Hypothalamus (tissue), 51 donors: ENCODE measurements at places on chromosomes 3 and 15.

- DNase-seq = no peak
Observed at GRCh38 chr3:192825657-192826200, 91.9 kb downstream of the MB21D2 start.

GRCh38 chr3:188533612-188534357 lies 379.8 kb downstream of the LPP start:
- no peak for DNase-seq

DNA sequence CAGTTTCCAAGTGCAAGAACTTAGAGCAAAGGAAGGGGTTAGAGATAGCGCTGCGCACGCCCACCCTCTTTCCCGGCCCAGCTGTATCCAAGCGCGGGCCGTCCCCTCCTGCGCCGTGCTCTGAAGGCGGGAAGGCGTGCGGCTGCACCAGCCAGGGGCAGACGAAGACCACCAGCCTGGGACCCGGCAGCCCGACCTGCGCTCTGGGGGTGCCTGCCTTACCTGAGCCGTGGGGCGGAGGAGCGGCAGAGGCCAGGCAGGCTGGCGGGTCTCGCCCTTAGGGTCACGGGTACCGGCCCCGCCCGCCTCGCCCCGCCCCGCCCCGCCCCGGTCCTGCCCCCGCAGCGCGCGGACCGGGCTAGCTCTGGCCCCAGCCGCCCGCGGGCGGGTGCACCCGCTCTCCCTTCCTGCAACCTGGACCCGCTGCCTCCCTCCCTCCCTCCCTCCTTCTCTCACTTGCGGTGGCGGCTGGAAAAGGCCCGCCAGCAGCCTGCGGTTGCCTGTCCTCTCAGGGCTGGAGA lies at the start of gene WDR72:
TSS of gene WDR72 (minus strand) at position 253 of the 521 bp plus-strand sequence. CDS start 26,514 bp downstream, outside the sequence.
- DNase-seq = no peak

GRCh38 chr3:107745354-107745753 lies 222.6 kb downstream of the BBX start:
- DNase-seq = no peak

DNA sequence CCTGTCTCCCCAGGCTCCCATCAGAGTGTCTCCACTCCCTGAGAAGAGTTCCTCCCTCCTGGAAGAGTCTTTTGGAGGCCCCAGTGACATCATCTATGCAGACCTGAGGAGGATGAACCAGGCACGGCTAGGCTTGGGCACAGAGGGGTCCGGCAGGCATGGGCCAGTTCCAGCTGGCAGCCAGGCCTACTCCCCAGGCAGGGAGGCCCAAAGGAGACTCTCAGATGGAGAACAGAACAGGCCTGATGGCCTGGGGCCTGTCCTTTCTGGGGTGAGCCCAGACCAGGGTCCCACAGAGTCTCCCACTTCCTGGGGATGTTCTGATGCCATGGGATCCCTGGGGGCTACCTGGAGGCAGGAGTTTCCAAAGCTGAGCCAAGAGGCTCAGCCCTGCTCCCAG lies 8.5 kb downstream of the SH2D7 start:
- no peak for DNase-seq

GRCh38 chr3:160691151-160691550 lies 14.2 kb downstream of the ARL14 start:
- no peak for DNase-seq

DNA sequence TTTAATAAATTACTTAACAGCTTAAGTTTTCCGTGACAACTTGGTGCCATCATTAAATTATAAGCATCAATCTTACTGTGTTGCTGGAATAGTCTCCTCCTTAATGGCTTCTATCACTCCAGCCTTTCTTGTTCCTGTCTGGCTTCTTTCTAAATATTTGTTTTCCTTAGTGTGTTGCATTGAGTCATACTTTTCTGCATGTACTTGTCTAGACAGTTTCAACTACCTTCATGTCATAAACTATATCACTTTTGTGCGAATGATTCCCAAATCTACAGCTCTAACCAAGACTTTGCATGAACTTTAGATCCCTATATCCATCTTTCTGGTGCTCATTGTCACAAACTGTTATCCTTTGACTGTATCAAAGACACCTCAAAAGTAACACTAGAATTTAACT lies 78.4 kb downstream of the AKAP13 start:
- DNase-seq = no peak

- DNase-seq = no peak
Observed at GRCh38 chr15:23446215-23447106, 582 bp downstream of the GOLGA6L2 start.

DNA sequence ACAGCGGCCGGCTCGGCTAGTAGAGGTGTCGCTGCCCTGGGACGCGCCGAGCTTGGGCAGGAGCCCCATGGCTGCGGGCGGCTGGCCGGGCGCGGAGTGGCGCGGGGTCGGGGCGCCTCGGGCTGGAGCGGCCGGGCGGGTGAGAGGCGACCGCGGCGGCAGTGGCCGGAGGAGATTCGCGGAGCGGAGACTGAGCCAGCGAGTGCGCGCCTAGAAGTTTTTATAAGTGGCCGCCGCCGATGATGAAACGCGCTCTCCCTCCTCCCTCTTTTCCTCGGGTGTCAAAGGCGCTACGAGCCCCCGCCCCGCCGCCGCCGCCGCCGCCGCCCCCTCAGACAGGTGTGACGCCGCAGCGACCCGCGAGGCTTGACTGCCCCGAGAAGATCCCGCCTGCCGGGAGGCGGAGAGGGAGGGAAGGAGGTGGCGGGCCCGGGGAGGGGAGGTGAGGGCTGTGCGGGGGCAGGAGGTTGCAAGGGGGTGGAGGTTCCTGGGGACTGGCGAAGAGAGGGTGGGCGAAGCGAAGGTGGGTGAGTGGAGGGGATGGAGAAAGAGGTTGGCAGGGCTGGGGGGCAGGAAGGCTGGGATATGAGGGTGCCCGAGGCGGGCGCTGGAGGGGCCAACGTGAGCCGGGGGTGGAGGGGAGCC lies at the start of gene SLCO2A1:
TSS of gene SLCO2A1 (minus strand) at position 192 of the 645 bp plus-strand sequence. CDS start at position 69, 123 bp downstream.
- DNase-seq = no peak

GRCh38 chr3:123100193-123100776 lies 33.5 kb downstream of the PDIA5 start:
- DNase-seq = no peak

GRCh38 chr3:169118666-169119370 lies 544.7 kb downstream of the MECOM start:
- no peak for DNase-seq

GRCh38 chr15:73892446-73893226 lies 19.3 kb downstream of the TBC1D21 start:
- no peak for DNase-seq

DNA sequence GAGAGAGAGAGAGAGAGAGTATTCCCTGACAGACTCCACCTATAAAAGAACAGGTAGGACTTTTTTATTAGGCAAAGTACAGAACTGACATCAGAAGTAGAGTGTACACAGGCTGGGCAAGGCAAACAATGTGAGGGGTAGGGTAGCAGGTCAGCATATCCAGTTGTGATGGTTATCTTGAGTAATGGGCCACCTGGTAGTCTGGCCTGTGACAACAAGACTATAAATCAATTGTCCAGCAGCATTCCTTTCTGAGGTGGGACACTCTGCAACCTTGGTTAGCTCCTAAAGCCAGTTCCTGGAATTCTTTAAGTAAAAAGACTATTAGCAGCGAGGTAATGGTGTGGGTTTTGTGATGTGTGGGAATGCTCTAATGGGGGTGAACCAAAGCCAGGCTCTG lies 14.9 kb upstream of the TMCC1 start:
- DNase-seq = no peak

GRCh38 chr3:56762718-56763117 lies 39.0 kb downstream of the ARHGEF3 start:
- no peak for DNase-seq

DNA sequence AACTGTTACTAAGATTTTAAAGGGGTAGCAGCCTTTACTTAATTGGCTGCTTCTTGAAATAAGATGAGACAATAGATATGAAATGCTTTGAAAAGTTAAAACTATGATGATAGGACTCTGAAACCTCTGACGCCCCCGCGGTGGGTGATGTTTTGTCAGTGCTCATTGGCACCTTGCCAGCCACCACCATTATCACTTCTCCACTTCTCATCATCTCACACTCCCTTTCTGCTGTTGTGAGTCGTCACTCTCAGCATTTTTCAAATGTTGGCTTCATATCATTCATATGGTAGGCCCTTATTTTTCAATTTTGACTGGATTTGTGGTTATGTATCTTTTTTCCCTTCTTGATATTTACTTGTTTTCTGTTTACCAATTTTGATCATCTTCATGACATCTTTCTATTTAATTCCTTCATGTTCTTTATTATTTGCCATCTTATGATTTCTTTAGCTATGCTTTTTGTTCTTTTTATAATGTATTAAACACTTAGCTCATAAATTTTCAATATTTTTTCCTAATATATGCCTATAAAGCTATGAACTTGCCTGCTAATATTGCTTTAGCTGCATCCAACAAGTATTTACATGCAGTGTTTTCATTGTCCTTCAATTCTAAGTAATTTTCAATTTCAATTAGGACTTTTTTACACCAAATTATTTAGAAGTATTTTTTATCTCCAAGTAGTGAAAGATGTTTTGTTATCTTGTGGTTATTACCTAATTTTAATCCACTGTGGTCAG lies 30.3 kb upstream of the SKOR1 start:
- DNase-seq = no peak

DNA sequence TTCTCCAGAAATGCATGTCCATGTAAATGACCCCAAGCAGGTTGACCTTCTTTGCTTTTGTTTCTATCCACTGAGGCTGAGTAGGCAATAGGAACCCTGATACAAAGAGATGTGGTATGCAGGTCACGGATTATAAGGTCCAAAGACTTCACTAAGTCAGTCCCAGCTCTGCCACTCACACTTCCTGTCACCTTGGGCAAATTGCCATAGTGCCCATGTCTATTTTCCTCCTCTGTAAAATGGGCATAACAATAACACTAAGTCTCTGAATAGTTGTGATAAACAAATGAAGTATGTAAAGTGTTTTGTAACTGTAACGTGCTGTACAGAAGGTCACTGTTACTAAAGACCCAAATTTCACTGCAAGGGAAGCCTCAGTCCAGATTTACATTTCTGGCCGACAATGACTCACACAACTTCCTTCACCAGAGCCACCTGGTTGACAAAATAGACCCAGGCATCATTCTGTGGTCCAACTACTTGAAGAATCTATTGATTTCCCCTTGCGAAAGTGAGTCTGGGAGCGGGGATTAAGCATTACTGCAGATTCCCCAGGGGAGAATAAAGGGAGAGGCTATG lies 175.4 kb upstream of the LPP start:
- DNase-seq = no peak

GRCh38 chr15:73972984-73973682 lies 19.0 kb downstream of the STOML1 start:
- DNase-seq = peak; percentile 76

- DNase-seq = no peak
Observed at GRCh38 chr3:1727242-1727641, 371.4 kb upstream of the CNTN4 start.

- peak; percentile 48 for DNase-seq
Observed at GRCh38 chr15:81023483-81024264, 23.0 kb downstream of the TLNRD1 start.

DNA sequence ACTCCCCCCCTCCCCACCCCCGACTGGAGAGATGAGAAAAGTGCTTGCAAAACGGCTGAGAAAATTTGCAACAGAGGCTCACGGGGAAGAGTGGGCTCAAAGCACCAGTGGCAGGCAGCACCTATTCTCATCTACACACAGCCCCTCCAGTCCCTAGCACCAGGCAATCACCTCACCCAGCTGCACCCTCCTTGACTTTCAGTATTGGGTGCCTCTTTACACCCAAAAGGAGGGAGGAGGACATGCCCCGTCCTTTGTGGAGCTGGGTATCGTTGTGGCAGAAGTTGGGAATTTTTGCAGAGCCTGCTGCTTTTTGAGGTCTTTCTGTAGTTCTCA lies 182.8 kb upstream of the TOPAZ1 start:
- DNase-seq = no peak

DNA sequence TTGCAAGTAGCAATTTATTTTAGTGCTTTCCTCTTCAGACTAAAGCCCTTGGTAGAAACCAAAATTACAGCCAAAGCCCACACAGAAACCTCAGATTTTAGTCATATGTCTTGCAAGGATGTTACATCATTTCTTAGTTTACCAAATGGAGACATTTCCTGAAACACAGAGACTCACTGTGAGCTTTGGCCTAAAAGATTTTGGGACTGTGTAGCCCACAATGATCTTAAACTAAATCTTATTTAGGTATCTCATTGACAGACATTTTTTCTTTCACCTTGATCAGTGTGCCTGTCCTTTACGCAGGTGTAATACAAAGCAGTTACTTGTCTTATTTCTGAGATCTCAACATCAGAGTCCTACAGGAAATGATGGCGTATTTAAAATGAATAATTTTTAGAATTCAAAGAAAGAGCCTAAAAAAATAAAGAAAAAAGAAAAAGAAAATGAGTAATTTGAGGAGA lies 27.8 kb upstream of the AP4E1 start:
- no peak for DNase-seq

GRCh38 chr3:49260806-49261324 lies 16.2 kb downstream of the C3orf62 start:
- DNase-seq = no peak

DNA sequence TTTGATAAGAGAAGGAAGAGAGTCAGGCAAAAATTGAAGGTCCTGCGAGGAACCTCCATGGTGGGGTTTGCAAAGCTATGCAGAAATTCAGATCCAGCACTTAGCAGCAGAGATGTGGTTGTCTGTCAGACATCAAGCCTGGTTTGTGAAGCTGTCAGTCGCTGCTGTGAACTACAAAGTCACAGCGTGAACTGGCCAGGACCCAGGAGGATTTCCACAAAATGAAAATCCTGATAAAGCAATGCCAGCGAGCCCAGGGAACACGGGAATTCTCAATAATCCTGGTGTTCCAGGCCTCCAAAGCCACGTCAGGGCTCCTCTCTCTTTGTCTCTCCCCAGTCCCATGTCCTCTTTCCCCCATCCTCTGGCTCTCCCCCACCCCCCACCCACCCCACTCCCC lies 296.9 kb upstream of the GADL1 start:
- no peak for DNase-seq

GRCh38 chr3:45489730-45490309 lies 101.4 kb downstream of the LARS2 start:
- no peak for DNase-seq

DNA sequence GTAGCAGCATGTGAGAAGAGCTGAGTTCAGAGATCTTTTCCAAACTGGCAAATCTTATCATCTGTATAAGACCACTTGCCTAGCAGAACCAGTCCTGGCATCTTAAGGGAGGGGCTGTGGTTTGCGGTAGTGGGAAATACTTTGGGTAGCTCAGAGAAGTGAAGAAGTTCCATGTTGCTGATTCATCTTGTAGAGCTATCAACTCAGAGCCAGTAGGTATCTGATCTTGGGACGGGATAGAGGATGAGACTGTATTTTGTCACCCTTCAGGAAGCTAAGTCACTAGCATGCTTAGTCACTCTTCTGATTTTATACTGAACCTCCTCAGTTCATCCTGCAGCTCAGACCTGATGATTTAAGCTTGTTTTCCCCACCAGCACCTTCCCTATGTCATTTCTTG lies 211.4 kb downstream of the NR1D2 start:
- no peak for DNase-seq

GRCh38 chr15:63407612-63408011 lies 26.0 kb upstream of the CA12 start:
- DNase-seq = no peak
